ENCODE measurements at places on chromosomes 5 and 9.

DNA sequence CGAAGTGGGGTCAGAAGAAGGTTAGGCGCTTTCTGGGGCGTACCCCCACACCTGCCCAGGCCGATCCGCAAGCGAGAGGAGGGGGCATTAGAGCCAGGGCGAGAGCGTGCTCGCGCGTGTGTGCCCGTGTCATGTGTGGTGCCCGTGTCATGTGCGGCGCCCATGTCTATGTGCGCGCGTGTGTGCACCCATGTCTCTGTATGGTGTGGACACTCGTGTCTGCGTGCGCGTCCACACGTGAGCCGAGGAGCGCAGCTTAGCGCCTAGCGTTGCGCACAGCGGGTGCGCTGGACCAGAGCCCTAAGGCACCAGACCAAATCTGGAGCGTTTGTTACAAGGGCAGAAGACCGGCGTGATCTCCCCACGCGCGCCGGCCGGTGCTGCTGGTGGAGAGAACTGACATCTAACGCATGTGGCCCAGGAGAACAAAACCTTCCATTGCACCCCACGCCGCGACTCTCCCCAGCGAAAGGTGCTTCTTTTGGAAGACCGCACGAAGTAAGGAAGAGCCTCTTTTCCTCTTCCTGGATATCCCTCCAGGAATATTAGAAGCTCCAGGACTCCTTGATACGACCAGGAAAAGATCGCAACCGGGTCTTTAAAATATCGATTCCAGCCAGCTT, 644 bp downstream of the NIM1K start:
- DNase-seq: no peak

- DNase-seq: no peak
Observed at GRCh38 chr9:105238302-105238701, 6.1 kb upstream of the SLC44A1 start.

DNA sequence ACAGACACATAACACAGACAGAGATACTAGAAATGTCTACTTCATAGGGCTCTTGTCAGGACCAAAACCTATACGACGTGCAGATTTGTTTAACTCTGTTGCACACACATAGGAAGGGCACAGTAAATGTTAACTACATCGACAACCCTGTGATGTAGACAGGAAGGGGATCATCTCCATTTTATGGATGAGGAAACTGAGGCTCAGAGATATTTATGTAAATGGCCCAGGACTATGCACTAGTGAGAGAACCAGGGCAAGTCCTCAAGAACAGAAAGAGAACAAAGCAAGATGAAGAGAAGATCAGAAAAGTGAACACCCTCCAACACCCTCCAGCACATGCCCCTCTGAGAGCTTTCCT, 36.3 kb downstream of the PCDHAC2 start:
- DNase-seq: no peak

DNA sequence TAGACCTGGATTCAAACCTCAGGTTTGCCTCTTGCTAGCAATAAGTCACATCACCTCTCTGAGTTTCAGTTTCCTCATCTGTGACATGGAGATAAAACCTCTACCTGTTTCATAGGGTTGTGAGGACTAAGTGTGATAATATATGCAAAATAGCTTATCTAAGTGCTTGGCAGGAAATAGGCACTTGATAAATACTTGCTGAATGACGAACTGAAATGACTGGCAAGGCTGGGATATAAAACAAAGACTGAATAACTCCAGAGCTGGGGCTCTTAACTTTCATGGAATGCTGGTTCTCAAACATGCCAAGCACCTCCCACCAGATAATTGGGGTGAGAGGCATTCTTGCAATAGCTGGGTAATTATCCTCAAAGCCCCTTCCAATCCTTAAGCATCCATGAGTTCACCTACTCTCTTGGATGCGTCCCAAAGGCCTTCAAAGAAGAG, 87.6 kb downstream of the ADRB2 start:
- DNase-seq: peak; percentile 91

GRCh38 chr9:10855847-10856246, 243.0 kb upstream of the PTPRD start:
- DNase-seq: no peak

- no peak for DNase-seq
Observed at GRCh38 chr5:44833249-44833648, 24.5 kb downstream of the MRPS30 start.

- no peak for DNase-seq
Observed at GRCh38 chr5:54516051-54516655, 1.4 kb upstream of the SNX18 start.

- no peak for DNase-seq
Observed at GRCh38 chr5:116771466-116772151, 197.0 kb upstream of the SEMA6A start.

- DNase-seq: no peak
Observed at GRCh38 chr5:141691286-141691866, 9.3 kb upstream of the ARAP3 start.

GRCh38 chr5:2700876-2701275, 50.6 kb downstream of the IRX2 start:
- no peak for DNase-seq

- DNase-seq: no peak
Observed at GRCh38 chr9:70563010-70563409, 148.6 kb upstream of the KLF9 start.

GRCh38 chr9:83166372-83166771, 103.4 kb upstream of the RASEF start:
- DNase-seq: no peak

DNA sequence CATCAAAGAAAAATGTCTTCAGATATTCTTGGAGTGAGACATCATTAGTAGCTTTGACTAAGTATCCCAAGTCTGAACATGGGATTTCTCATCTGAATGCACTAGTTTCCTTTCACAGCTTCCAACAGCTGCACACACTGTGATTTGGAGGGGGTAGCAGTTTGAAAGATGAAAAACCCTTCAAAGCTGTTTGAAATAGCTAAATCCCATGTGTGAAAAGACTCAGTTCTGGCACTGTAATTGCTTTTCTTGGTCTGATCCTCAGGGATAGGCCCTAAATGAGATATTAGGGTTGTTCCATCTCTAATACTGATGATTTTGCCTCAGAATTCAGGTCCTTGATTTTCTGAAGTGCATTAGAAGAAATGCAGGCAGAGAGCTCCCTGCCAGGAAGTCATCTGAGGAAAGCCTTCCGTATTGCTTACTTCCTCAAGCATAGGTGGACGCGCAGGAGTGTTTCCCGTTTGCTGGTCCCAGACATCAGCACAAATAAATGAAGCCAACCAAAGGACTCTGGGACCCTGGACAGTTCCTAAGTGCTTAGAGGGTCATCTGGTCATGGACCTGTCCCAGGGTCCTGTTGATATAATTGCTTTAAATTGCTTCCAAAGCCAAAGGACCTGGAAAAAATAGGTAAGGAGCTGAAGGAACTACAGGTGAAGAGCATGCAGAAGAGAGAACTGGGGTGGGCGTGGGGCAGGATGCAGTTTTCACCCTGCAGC, 25.6 kb upstream of the FRMPD1 start:
- no peak for DNase-seq

DNA sequence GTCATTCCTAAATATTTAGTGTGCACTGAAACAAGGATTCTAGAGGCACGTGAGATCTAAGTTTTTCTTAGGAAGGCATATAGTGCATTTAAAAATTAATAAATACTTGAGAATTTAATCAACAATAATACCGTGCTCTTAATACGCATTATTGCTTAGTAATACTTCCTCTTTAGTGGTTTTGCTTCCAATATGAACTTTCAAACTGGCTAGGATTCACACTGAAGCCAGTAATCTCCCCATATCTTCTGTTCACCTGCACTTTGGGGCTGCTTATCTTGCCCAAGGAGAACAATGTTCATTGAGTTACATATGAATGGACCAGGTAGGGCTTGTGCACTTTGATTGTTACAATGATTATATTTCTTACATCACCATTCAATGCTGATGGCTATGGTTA, 180.5 kb upstream of the RIOK2 start:
- DNase-seq: no peak

DNA sequence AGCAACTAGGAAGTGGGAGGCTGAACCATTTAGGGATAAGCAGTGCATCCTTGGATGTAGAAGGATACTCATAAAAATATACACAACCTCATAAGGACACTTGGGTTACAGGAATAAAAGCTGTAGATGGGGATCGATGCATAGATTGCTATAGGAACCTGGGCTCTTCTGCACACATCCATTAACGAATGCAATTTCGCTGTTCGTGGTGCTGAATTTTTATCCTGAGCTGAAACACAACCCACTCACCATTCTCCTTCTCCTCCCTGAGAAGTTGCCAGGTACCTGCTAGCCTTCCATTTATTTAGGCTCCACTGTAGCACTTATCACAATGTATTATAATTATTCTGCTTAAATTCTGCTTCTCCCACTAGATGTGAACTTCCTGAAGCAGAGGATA, 320.6 kb upstream of the BRINP1 start:
- DNase-seq: no peak

GRCh38 chr5:76462097-76462667, 59.1 kb downstream of the IQGAP2 start:
- DNase-seq: no peak

DNA sequence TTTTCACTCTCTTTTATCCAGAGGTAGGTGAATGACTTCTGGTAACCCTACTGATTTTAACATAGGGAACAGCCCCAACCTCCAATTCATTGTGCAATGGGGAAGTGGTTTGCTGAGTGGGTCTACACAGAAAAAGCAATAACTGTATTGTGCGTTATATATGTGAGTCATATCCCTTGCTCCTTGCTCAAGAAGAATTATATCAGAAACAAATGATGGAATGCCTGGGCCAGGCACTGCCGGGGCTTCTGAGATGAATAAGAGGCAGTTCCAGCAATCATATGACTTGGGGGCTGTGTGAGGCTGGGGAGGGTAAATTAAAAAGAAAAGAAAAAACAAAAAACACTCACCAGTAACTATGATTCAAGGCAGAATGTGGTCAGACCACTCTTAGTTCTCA, 79.2 kb upstream of the ABCA1 start:
- DNase-seq: no peak

- DNase-seq: peak; percentile 58
Observed at GRCh38 chr9:125509476-125509875, 197.5 kb downstream of the MAPKAP1 start.

DNA sequence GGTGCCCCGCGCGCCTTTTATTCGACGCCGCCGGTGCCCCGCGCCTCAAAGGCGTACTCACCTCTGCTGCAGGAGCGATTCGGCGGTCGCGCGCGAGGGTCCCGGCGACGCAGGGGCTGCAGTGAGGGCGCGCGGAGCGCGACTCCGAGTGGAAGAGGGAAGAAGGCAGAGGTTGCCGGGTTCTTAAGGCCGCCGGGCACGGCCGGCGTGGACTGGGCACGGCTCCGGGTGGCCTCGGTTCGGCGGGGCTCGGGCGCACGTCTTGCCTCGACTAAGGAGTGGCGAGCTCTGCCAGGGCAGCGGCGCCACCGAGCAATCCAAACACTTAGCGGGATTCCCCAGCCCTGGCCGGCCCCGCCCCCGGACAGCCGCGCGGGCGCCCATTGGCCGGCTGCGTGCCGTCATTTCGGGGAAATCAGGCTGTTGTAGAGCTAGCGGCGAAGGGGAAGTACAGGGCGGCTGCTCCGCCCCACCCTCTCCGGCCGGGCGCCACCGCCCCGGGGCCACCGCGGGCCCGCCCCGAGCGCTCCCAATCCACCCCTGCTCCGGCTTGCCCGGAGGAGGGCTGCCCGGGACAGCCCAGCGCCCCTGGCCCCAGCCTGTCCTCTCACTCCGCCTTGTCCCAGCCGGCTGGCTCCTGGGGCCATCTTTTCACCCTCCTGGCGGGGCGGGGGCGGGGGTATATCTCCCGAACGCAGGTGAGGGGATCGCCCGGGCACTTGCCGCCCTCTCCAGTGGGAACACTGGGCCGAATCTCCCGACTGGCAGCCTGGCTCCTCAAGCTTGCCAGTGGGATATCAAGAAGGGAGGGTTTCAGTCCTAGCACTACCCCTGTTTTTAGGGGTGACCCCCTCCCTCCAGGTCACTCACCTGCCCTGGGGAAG, at the start of gene IRF1:
IRF1 (minus strand) TSS at position 290 of the 884 bp plus-strand sequence. CDS start 1,295 bp downstream, outside the sequence.
- no peak for DNase-seq

GRCh38 chr9:136185596-136186366, 19.1 kb downstream of the LHX3 start:
- DNase-seq: no peak

DNA sequence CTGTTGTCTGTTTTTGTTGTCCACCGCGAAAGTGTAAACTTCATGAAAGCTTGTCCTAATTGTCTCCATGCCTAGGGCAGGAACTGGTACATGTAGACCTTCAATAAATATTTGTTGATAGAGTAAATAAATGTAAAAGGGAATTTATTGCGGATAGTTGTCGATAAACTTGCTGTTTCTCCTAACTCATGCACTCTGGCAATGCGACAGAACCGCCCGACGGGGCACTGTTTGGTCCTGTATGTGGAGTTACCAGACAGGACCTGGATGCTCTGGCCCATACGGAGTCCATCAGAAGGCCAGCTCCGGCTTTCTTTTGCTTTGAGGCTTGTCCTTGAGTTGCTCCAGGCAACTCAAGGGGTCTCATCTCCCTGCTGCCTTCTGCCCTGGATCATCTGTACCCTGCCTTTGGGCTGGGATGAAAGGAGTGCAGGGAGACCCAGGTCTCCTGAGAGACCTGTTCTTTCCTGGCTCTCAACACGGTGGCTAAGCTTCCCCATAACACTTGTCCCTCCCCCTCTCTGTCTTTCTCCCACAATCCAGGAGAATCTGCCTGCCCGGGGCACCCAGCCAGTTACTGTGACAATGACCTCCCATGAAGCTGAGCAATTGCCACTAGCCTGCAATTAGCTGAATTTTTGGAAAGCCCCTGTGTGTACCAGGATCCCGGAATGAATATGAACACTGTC, 149.5 kb upstream of the PTCH1 start:
- no peak for DNase-seq

GRCh38 chr5:83711982-83712601, 8.6 kb downstream of the HAPLN1 start:
- no peak for DNase-seq

DNA sequence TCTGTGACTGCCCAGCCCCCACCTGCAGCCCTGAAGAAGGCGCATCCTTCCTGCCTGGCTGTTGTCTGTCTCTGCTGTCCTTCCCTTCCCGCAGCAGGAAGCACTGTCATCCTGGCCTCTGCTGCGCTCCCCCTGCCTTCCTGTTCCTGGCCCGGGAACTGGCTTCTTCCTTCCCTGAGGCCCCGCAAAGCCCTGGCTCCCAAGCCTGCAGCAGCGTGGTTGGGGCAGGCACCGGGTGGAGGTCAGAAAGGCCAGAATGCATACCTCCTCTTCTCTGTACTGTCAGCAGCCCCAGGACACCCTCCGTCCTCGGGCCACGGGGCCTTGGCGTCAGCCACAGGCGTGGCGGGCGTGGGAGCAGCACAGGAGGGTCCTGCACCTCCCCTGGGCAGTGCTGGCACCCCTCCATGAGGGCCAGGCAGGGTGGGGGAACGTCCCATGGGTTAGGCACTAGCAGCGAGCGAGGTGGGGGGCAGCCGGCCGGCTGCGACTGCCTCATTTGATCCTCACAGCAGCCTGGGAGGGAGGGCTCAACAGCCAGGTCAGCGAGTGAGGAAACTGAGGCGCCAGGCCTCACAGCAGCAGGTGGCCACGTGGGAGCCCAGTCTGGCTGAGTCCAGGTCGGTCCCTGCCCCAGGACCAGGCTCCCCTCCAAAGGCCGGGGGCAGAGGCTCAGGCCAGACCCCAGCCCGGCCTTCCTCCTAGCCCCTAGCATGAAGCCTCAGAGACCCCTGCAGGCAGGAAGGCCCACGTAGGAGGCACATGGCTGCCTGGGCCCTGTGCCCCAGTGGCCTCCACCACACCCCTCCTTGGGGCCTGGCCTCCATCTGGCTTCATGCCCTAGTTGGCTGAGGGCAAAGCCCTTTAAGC, 9.4 kb downstream of the FLT4 start:
- no peak for DNase-seq

Data from AG04449 (cell line).